ENCODE measurements at places on chromosomes 16 and 17. TPM values are rescaled to one million over a fixed set of nuclear protein-coding genes. Genes with fewer than 3 reads are reported as not detected.

DNA sequence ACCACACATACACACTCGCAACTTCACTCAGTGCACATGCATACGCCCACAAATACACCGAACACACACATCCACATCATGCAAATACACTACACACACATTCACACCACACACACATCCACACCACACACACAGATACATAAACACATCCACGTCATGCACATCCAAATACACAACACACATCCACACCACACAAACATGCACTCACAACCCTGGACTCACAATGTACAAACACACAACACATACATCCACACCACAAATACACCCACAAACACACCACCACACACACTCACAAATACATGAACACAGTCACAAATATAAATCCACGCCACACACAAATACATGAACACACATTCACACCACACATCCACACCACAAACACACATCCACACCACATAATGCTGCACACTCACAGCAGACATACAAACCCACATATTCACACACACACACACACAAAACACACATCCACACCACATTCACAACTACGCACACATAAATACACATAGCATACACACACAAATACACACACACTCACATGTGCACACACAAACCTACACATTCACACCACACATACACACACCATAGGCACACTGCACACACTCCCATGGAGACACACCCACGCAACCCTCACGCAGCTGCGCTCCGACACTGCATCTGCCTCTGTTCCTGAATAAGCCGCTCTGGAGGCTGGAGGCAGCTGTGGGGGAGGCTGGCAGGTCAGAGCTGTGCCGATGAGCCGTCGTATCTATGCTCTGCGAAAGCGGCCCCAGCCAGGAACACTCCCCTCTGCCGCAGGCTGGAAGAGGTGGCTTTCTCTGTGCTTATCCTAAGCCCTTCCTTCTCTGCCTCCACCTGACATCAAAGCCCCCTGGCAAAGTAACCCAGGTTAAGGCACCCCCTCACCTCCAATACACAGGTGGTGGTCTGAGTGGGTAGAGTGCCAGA lies 141.8 kb downstream of the GRIN2A start:
- no peak overlapping the region for H3K27ac ChIP-seq
- peaks cover 2% of the 10 kb centered on the region for H3K4me1 ChIP-seq
- H3K36me3 ChIP-seq, result no peaks in the 10 kb centered on the region
- no peak for DNase-seq

- H3K27ac ChIP-seq, result no peak overlapping the region
- peaks cover 20% of the 10 kb centered on the region for H3K4me1 ChIP-seq
Observed at GRCh38 chr17:68431661-68432071, 25.6 kb downstream of the WIPI1 start.

Gene RBFOX1
- not detected for total RNA-seq

DNA sequence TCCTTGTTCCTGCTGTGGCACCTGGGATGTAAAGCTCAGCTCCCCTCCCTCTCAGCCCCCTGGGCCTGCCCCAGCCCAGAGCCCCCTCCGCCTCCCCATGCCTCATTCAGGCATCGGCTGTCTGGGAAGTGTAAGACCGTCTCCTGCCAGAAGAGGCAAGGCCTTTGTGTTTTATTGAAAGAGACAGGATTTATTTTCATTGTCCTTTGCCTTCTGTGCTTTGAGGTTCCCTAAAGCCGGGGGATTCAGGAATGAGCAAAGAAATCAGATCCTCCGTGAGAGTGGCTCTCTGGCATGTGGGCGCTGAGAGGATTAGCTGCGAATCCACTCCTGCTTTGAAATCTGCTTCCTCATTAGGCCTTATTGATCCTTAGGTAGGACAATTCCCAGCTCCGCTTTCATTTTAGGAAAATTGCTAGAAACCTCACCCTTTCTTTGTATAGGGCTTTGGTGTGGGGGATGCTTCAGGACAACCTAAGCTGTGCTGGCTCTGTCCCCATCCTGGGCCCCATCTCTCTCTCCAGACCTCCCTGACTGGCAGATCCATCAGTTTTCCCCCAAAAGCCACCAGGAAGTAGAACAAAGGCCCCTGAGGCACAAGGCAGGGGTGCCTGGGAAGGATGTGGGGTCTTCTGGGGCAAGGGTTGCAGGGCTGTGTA lies 211.5 kb upstream of the TNRC6C start:
- H3K4me1 ChIP-seq, result no peaks in the 10 kb centered on the region
- DNase-seq, result no peak
- no peaks in the 10 kb centered on the region for H3K36me3 ChIP-seq

Gene TBC1D3I
- 0.14 TPM for total RNA-seq

DNA sequence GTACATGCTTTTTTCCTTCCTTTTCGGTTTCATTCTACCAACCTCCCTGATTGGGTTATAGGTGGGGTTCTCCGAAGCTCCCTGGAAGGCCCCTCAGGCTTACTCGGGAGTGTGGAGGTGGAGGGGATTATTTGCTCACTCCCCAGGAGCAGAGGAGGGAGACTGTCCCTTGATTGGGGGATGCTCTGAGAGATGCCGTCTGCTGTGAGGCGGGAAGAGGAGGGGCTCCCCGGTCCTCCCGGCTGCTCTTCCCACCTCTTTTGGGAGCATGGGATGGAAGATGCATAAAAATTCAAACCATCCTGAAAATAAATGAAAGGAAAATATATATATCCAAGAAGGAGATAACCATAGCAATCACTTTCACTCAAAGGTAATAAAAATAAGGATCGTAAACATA lies 16.1 kb upstream of the RPTOR start:
- DNase-seq, result no peak
- H3K4me3 ChIP-seq, result no peak overlapping the region
- H3K4me1 ChIP-seq, result no peaks in the 10 kb centered on the region
- no peaks in the 10 kb centered on the region for H3K36me3 ChIP-seq

Gene BCL7C
- total RNA-seq, result 25.6 TPM

Gene HIGD1B
- not detected for total RNA-seq

DNA sequence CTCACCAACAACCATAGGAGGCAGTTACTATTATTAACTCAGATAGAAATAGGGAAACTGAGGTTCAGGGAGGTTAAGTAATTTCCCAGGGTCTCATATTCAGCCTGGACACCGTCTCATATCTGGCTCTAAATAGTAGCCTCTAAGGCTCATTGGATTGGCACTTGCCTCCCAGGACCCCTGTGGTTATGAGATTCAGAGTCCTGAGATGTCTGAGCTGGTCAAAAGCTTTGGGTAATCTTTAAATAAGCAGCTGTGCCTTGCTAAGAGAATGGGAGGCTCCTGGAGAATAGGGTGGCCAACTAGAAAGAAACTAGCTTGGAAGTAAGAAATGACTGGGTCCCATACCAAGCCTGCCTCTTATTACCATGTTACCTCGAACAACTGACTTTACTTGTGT lies 50.3 kb upstream of the CRHR1 start:
- DNase-seq, result no peak
- H3K27ac ChIP-seq, result no peak overlapping the region
- no peak overlapping the region for H3K4me3 ChIP-seq
- no peaks in the 10 kb centered on the region for H3K36me3 ChIP-seq
- peaks cover 17% of the 10 kb centered on the region for H3K27me3 ChIP-seq
- H3K4me1 ChIP-seq, result no peaks in the 10 kb centered on the region

Gene HOXB7
- 0.36 TPM for total RNA-seq

Data from activated CD4-positive, alpha-beta memory T cell treated with anti-CD3 and anti-CD28 coated beads for 36 hours (primary cell).